ENCODE measurements at places on chromosomes 7 and 10. TPM values are rescaled to one million over a fixed set of nuclear protein-coding genes. Genes with fewer than 3 reads are reported as not detected.

OR13A1 gene
- total RNA-seq, result not detected

YAE1 gene
- 12.5 TPM for total RNA-seq

SYT15 gene
- under 0.01 TPM for total RNA-seq

LRRTM3 gene
- not detected for total RNA-seq

RPEL1 gene
- total RNA-seq, result not detected

HOXA11 gene
- not detected for total RNA-seq

FAM25G gene
- not detected for total RNA-seq

NRG3 gene
- total RNA-seq, result 0.05 TPM

PON3 gene
- 0.39 TPM for total RNA-seq

DRGX gene
- total RNA-seq, result not detected

PTPRN2 gene
- 3.9 TPM for total RNA-seq

All from cardiac ventricle fibroblast (primary cell).